ENCODE measurements at places on chromosomes 11 and 22. TPM values are rescaled to one million over a fixed set of nuclear protein-coding genes. Genes with fewer than 3 reads are reported as not detected.
A peak's percentile ranks its signal among the peaks of the same experiment; 100 is the strongest.

GRCh38 chr11:119786431-119787073, 57.6 kb upstream of the NECTIN1 start:
- no peak overlapping the region for H3K4me3 ChIP-seq
- no peak overlapping the region for H3K27ac ChIP-seq
- no peaks in the 10 kb centered on the region for H3K36me3 ChIP-seq

DNA sequence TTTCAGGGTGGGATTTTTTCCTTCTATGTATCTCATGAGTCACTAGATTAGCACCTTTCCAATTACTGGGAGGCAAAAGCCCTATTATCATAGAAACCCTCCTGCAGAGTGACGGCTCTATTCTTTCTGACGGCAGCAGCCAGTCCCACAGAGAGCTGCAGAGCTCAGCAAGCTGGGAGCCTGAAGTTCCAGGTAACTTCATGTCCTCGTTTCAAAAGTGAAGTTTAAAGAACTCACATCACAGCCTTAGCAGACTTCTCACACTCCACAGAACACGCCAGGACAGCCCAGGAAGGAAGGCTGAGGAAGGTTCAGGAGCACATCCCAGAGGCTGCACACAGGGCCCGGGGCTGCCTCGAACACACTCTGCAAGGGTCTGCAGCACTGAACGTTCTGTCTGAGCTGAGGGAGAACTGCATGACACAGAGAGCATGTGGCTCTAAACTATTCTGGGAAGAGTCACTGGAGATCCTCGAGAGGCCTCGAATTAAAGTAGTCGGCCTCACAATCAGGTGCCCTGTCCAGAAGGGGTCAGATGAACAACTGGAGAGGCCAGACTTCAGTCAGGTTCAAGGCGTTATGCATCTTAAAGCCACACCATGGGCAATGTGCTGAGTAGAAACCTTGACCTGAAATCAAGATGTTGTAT, 104.2 kb upstream of the DRD2 start:
- no peak overlapping the region for H3K4me3 ChIP-seq
- H3K36me3 ChIP-seq = no peaks in the 10 kb centered on the region
- H3K4me1 ChIP-seq = no peaks in the 10 kb centered on the region
- DNase-seq = no peak

GRCh38 chr11:113288286-113288863, 26.0 kb upstream of the TTC12 start:
- no peak for DNase-seq
- no peaks in the 10 kb centered on the region for H3K36me3 ChIP-seq
- no peaks in the 10 kb centered on the region for H3K4me1 ChIP-seq
- H3K27me3 ChIP-seq = no peaks in the 10 kb centered on the region
- no peak overlapping the region for H3K27ac ChIP-seq
- no peak overlapping the region for H3K4me3 ChIP-seq

DNA sequence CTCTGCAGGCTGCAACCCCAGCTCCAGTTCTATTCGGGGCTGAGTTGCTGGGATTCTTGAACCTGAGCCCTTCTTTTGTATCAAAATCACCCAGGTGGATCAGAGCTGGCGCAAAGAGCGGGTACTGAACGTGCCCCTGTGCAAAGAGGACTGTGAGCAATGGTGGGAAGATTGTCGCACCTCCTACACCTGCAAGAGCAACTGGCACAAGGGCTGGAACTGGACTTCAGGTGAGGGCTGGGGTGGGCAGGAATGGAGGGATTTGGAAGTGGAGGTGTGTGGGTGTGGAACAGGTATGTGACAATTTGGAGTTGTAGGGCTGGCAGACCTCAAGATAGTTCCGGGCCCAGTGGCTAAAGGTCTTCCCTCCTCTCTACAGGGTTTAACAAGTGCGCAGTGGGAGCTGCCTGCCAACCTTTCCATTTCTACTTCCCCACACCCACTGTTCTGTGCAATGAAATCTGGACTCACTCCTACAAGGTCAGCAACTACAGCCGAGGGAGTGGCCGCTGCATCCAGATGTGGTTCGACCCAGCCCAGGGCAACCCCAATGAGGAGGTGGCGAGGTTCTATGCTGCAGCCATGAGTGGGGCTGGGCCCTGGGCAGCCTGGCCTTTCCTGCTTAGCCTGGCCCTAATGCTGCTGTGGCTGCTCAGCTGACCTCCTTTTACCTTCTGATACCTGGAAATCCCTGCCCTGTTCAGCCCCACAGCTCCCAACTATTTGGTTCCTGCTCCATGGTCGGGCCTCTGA, 3.8 kb downstream of the FOLR1 start:
- H3K4me1 ChIP-seq = peaks cover 22% of the 10 kb centered on the region
- H3K27me3 ChIP-seq = no peaks in the 10 kb centered on the region
- H3K4me3 ChIP-seq = no peak overlapping the region
- DNase-seq = peak; percentile 42
- no peaks in the 10 kb centered on the region for H3K36me3 ChIP-seq

DNA sequence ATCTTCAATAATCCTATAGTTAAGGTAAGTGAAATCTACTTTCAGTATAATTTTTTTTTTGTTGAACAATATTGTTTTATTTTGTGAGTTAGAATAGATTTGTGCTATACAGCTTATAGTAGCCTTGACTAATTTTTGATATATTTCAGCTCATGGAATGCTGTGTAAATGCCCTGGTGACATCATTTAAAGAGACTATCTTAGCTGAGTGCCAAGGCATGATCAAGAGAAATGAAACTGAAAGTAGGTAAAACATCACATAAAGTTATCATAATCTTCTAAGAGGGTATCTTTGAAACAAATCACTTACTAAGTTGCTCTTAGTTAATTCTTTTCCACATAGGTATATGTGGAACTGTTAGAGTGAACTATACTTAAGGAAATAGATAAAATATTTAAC, 51.4 kb upstream of the ACAT1 start:
- no peaks in the 10 kb centered on the region for H3K4me1 ChIP-seq
- H3K36me3 ChIP-seq = peaks cover 5% of the 10 kb centered on the region
- no peak overlapping the region for H3K4me3 ChIP-seq
- H3K27ac ChIP-seq = no peak overlapping the region

DNA sequence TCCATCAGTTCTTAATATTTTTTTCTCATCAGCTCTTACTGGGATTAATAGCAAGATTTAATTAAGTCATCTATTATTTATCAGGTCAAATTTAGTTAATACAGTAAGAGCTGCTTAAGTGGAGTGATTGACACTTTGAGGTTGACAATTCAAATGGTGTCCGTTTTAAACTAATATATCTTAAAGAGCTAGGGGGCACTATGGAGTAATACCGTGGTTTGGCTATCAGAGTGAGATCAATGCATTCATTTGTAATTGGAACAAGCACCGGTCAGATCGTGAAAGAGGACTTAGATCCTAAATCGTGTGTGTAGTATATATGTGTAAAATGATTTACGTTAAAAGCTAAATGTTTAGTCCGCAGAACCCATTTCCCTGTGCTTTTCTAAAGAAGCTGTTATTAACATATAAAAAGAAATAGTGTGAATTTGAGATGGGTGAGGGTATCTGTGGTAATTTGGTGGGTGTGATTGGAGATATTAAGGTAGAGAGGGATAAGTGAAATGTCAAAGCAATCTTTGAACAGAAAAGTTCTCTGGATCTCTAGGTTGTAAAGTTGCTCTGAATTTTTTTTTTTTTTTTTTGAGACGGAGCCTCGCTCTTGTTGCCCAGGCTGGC, 2.3 kb downstream of the SIK2 start:
- peaks cover 15% of the 10 kb centered on the region for H3K4me1 ChIP-seq
- no peaks in the 10 kb centered on the region for H3K36me3 ChIP-seq
- DNase-seq = no peak
- no peak overlapping the region for H3K4me3 ChIP-seq

DNA sequence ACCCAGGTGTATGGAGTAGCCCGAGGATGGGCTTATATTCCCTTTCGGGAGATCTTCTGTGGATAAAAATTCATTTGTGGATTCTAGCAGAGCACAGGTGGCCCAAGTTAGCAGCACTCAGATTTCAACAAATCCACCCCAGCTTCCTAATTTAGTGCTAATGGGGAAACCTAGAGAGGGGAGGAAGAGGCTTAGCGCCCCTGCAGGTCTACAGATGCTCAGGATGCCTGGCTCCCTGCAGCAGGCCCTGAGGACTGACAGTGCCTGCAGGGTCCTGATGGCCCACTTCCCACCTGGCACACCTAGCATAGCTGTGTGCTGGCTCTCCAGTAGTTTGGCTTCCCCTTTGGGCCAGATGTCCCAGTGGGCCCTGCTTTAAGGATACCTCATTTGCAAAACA, 6.5 kb downstream of the DGAT2 start:
- H3K4me1 ChIP-seq = no peaks in the 10 kb centered on the region
- DNase-seq = no peak
- H3K36me3 ChIP-seq = no peaks in the 10 kb centered on the region
- no peak overlapping the region for H3K4me3 ChIP-seq

GRCh38 chr22:48238966-48239365, 1476.5 kb downstream of the TBC1D22A start:
- H3K4me3 ChIP-seq = no peak overlapping the region
- H3K27ac ChIP-seq = no peak overlapping the region
- H3K27me3 ChIP-seq = no peaks in the 10 kb centered on the region
- no peaks in the 10 kb centered on the region for H3K4me1 ChIP-seq
- no peak for DNase-seq
- no peaks in the 10 kb centered on the region for H3K36me3 ChIP-seq

GRCh38 chr11:22715971-22716370, 49.6 kb downstream of the GAS2 start:
- no peaks in the 10 kb centered on the region for H3K27me3 ChIP-seq
- H3K36me3 ChIP-seq = no peaks in the 10 kb centered on the region
- no peak overlapping the region for H3K4me3 ChIP-seq
- H3K4me1 ChIP-seq = no peaks in the 10 kb centered on the region
- H3K27ac ChIP-seq = no peak overlapping the region

DNA sequence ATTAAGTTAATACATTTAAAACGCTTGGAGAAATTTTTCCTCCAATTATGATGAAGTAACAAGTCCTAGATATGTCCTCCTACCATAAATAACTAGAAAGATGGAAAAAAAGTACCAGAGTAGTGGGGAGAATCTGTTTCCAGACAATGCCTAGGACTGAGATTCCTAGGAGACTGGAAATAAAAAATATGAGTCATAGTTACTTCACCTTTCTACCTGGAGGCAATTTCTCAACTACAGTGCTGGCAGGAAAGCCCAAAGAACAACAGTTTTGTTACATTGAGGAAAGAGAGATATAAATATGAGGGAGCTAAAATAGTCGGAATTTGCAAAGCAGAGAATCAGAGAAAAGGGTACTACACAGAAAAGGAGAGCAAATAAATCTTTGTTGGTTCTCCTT, 202.1 kb upstream of the ARHGAP42 start:
- H3K27me3 ChIP-seq = no peaks in the 10 kb centered on the region
- DNase-seq = no peak
- H3K27ac ChIP-seq = no peak overlapping the region
- no peaks in the 10 kb centered on the region for H3K36me3 ChIP-seq
- no peaks in the 10 kb centered on the region for H3K4me1 ChIP-seq
- H3K4me3 ChIP-seq = no peak overlapping the region

DNA sequence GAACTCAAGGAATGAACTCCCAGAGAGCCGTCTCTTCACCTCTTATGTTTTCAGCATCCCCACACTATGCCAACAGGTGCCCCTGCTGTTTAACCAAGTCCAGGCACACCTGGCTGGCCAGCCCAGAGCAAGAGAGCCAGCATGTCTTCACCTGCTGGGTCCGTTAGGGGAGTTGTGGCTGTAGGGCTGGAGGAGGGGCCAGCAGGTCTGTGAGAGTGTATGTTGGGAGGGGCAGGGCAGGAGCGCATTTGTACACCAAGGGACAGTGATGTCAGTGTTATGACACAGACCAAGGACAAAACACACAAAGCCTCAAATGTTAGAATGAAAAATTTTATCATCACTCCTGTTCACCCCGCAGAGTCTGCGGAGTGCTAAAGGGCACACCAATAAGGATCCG, 5.8 kb downstream of the PATZ1 start:
- no peaks in the 10 kb centered on the region for H3K27me3 ChIP-seq
- H3K27ac ChIP-seq = no peak overlapping the region
- H3K4me3 ChIP-seq = no peak overlapping the region
- peaks cover 5% of the 10 kb centered on the region for H3K36me3 ChIP-seq
- peaks cover 56% of the 10 kb centered on the region for H3K4me1 ChIP-seq

- peaks cover 7% of the 10 kb centered on the region for H3K27me3 ChIP-seq
- H3K27ac ChIP-seq = peak overlapping the region; percentile 53
- no peaks in the 10 kb centered on the region for H3K36me3 ChIP-seq
- peak overlapping the region; percentile 56 for H3K4me3 ChIP-seq
- peak; percentile 43 for DNase-seq
These were observed 562 bp downstream of the ZBED4 start for GRCh38 chr22:49853981-49854831.

GRCh38 chr11:101866619-101867491, 48.0 kb upstream of the CEP126 start:
- H3K36me3 ChIP-seq = no peaks in the 10 kb centered on the region
- no peak overlapping the region for H3K27ac ChIP-seq
- no peak overlapping the region for H3K4me3 ChIP-seq
- no peaks in the 10 kb centered on the region for H3K27me3 ChIP-seq
- DNase-seq = no peak
- H3K4me1 ChIP-seq = no peaks in the 10 kb centered on the region

GRCh38 chr11:95816037-95816436, 25.7 kb downstream of the CEP57 start:
- no peak for DNase-seq
- H3K36me3 ChIP-seq = peaks cover 9% of the 10 kb centered on the region
- no peak overlapping the region for H3K27ac ChIP-seq
- H3K27me3 ChIP-seq = no peaks in the 10 kb centered on the region

DNA sequence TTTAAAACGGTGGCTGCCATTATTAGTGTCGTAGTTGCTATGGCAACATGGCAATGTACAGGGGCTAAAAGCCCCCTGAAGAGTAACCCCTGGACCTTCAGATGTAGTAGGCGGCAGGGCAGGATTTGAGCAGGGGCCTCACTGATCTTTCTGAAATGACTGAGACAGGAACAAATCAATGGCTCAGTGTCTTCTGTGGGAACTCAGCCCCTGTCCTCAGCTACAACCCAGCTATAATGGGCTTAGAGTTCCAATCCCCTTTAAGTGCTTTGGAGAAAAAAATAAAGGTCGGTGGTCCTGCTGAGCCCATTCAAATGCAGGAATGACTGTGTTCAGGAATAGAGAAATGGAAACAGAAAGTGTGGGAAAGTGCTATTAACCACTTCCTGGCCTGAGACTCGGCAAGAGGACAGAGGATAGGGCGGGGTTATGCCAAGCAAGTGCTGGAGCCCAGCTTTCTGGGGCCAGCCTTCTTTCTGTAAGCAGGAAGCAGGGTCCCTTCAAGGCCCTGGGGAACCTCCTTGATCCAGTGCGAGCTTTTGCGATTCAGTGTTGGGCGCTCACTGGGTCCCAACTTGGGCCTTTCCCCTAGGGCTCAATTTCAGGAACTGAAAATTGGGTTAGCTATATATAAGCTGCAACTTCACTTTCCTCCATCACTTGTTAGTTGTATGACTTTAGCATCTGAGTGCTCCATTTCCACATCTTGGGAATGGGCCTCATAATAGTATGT, 6.1 kb upstream of the CD82 start:
- H3K36me3 ChIP-seq = no peaks in the 10 kb centered on the region
- no peak overlapping the region for H3K4me3 ChIP-seq
- H3K4me1 ChIP-seq = peaks cover 8% of the 10 kb centered on the region
- no peaks in the 10 kb centered on the region for H3K27me3 ChIP-seq

Gene TMPRSS4
- total RNA-seq = 1.5 TPM

Gene ASPHD2
- 2.1 TPM for total RNA-seq

Gene PGA5
- total RNA-seq = not detected

Gene SLC25A17
- total RNA-seq = 25.0 TPM

Gene RFPL3
- total RNA-seq = not detected

Gene MRGPRF
- 5.0 TPM for total RNA-seq

Gene RFPL1
- total RNA-seq = not detected

Gene RFPL2
- total RNA-seq = not detected

Gene SCUBE1
- total RNA-seq = 3.5 TPM

Gene ACRV1
- not detected for total RNA-seq

All from thyroid gland (tissue), 4 donors.